ENCODE measurements at places on chromosomes 3 and 15. TPM values are rescaled to one million over a fixed set of nuclear protein-coding genes. Genes with fewer than 3 reads are reported as not detected.

- DNase-seq, result no peak
Observed at GRCh38 chr3:64011685-64012084, 11.6 kb downstream of the PSMD6 start.

- no peak for DNase-seq
Observed at GRCh38 chr3:180690061-180690460, 10.8 kb upstream of the CCDC39 start.

- DNase-seq, result no peak
Observed at GRCh38 chr3:196634829-196635228, 4.7 kb upstream of the NRROS start.

DNA sequence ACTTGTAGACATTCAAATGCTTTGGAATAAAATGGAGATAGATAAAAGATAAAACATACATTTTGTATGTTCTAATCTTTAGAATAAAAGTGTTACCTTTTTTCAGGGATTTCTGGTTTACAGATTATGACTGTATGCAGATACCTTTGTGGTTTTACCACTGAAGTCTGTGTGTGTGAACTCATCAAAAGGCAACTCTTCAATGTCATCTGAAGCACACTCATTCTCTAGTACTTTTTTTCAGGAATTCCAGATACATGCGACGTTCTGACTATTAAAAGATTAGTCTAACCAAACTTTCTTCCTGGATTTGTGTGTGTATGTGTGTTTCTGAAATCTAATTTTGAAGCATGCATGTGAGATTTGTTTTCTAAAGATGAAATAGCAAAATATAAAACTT, 188.6 kb downstream of the NLGN1 start:
- no peak for DNase-seq

DNA sequence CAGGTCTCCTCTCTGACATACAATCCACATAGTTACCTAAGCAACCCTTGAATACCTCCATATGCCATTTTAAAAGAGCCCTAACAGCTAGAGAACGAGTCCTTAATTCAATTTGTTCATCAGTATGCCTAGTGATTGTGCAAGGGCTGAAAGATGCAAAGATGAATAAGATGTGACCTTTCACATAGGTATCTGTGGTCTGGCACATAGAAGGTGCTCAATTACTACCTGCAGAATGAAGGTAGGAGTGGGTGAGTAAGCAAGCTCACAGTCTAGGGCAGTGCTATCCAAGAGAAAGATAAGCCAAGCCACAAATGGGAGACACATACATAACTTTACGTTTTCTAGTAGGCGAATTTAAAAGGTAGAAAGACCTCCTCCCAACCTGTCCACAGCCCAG, 157.9 kb downstream of the OSBPL10 start:
- no peak for DNase-seq

DNA sequence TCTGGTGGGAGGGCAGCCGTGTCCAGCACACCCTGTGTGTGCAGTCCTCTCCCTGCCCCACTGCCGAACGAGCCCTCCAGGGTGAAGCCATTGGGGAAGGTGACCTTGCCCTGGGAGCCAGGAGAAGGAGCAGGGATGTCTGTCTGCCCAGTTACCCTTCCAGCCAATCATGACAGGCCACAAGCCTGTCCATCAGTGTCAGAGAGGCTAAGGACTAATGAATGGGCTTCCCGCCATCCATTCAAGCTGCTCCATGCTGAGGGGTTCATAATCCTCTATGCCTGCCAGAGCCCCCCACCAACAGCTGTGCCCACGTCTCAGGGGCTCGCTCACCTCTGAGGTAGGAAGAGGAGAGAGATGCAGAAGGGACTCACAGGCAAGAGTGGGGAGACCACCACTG, 15.2 kb downstream of the ALS2CL start:
- DNase-seq, result no peak

GRCh38 chr3:20810555-20810954, 624.5 kb upstream of the SGO1 start:
- DNase-seq, result no peak

DNA sequence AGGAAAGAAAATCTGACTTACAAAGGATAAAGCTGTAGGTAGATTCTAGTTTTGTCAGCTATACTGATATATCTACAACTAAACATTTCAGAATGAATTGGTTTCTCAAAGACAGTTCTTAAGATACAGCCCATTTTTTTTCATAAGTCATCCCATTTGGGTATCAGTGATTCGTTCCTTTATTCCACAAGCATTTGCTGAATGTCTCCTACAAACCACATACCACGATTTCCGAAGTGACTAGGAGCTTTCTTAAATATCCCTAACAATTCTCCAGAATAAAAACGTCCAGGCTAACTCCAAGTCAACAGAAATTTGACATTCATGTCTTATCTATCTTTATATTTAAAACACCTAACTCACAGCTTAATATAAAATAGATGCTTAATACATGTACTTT, 59.8 kb downstream of the TP53BP1 start:
- DNase-seq, result no peak

DNA sequence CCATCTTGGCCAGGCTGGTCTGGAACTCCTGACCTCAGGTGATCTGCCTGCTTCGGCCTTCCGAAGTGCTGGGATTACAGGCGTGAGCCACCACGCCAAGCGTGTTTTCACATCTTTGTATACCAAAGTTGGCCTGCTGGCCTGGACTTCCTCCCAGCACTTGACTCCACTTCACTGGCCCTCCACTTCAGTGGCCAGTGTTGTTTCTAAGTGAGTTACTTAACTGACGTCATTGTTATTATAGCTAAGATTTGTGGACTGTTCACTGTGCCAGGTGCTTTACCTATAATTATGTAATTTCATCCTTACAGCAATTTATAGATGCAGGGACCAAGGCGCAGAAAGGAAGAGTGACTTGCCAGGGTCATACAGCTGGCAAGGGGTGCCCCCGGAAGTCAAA, 52.0 kb downstream of the HRH1 start:
- DNase-seq, result no peak

GRCh38 chr3:195801251-195802183, 10.2 kb downstream of the MUC4 start:
- no peak for DNase-seq

- no peak for DNase-seq
Observed at GRCh38 chr3:45112939-45113338, 33.2 kb downstream of the CDCP1 start.

GRCh38 chr3:8775181-8775580, 5.8 kb upstream of the OXTR start:
- no peak for DNase-seq

- no peak for DNase-seq
Observed at GRCh38 chr3:155880286-155880685, 9.8 kb downstream of the GMPS start.

GRCh38 chr3:23199649-23200048, 3.5 kb upstream of the UBE2E2 start:
- DNase-seq, result no peak

FAM81A gene
- polyA plus RNA-seq, result 0.48 TPM

PLA2G4E gene
- 0.03 TPM for polyA plus RNA-seq

GOLGA8Q gene
- 1.2 TPM for polyA plus RNA-seq
